Stimulated activated CD8-positive, alpha-beta memory T cell treated with anti-CD3 and anti-CD28 coated beads, Interleukin-4, amount 100 ng/mL, for 1 hour (primary cell): ENCODE measurements at places on chromosomes 2 and 18.
A peak's percentile ranks its signal among the peaks of the same experiment; 100 is the strongest.

GRCh38 chr18:26459340-26459739 lies 89.0 kb downstream of the KCTD1 start:
- DNase-seq = no peak

- DNase-seq = no peak
Measured at GRCh38 chr2:144441711-144442141, 78.2 kb downstream of the ZEB2 start.

GRCh38 chr2:102034683-102035548 lies 43.2 kb downstream of the IL1R2 start:
- DNase-seq = no peak

DNA sequence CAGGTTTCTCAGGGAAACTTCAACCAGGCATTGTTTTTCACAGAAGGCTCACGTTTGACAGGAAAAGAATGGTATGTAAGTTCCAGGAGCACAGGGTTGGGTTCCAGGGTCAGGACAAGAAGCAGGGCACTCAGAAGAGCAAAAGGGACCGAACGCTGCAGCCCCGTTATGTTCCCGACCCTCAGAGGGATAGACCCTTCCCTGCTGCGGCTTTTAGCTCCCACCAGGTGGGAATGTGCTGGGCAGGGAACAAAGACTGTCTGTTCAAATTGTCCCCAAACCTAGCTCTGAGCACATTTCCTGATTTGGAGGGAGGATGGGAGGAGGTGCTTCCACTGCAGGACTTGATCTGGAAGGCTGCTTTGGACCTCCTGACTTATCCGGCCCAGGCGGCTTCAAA lies 130.1 kb downstream of the RAB3GAP1 start:
- DNase-seq = no peak

GRCh38 chr2:8162552-8162951 lies 519.3 kb upstream of the ID2 start:
- DNase-seq = no peak

DNA sequence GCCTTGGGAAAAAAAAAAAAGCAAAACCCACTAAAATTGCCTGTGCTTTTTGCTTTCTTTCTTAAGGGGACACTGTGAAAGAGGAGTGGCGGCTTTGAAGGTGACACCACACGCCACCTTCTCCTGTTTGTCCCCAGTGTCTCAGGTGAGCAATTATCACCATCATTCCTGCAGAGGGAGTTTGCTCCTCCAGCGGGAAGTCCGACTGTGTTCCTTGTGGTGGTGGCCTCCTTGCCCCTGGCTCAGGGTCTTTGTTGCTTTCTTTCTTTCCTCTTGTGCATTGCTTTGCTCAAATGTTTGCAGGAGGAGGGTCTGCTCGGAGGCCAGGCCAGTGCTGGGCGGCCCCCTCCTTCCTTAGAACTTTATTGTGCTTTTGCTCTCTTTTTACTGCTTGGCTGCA lies 164.3 kb upstream of the CXCR4 start:
- no peak for DNase-seq

- DNase-seq = no peak
Measured at GRCh38 chr18:74376523-74376922, 60.9 kb downstream of the C18orf63 start.

GRCh38 chr18:63155910-63156773 lies 163.4 kb downstream of the BCL2 start:
- DNase-seq = no peak

DNA sequence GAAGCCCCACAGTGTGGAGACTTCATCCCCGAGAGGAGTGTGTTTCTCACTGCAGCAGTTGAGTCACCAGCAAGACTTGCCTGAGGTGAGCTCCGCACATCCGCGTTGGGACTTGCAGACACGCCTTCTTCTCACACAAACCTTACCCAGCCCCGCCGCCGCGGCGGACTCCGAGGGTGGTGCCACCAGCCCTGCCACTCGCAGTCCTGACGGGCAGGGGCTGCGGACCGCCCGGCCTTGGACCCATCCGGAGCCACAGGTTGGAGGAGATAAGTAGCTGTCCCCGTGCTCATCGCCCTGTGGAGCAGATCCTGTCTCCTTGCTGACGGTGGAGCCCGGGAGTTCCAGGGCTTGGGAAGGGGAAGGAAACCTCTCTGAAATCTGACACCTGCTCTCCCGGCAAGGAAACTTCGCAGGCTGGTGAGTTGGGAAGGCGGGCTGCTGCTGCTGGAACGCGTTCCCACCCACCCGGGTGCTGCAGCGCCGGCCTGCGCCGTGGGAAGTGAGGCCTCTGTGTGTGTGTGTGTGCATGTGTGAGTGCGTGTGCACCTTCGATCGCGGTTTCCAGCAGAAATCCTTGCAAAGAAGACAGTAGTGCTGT lies at the start of gene RAB27B:
Gene RAB27B (plus strand): TSS at position 197 of the 601 bp plus-strand sequence. CDS start 49,109 bp downstream, outside the sequence.
- DNase-seq = peak; percentile 52

GRCh38 chr2:14363137-14363536 lies 269.4 kb upstream of the LRATD1 start:
- no peak for DNase-seq

- DNase-seq = no peak
Measured at GRCh38 chr2:189157456-189157855, 22.1 kb downstream of the COL5A2 start.

DNA sequence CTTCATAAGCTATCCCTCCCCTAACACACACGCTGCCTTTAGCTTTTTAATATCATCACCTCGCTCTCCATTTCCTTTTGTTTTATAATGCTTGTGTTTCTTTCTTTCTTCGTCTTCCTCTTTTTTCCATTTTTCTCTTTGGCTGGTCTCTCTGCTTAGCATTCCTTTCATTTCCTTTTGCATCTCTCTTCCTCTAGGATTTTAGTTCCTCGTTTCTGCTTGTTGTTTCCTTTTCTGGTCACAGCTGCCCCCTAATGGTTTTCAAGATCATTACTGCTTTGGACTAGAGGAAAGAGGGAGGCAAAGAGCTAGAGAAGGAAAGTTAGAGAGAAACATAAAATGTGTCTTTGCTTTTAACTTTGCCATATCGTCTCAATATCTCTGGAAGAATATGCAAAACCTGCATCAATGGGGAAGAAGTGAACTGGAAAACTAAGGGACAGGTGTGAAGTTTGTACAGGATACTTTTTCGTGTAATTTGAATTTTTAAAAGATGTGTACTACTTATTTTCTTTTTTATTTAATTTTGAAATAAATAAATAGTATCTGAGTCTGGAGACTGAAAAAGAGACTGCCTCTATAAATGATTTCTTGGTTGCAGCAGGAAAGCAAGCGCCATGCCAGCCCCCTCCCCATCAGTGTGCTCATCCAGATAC lies 6.3 kb upstream of the NRP2 start:
- no peak for DNase-seq

DNA sequence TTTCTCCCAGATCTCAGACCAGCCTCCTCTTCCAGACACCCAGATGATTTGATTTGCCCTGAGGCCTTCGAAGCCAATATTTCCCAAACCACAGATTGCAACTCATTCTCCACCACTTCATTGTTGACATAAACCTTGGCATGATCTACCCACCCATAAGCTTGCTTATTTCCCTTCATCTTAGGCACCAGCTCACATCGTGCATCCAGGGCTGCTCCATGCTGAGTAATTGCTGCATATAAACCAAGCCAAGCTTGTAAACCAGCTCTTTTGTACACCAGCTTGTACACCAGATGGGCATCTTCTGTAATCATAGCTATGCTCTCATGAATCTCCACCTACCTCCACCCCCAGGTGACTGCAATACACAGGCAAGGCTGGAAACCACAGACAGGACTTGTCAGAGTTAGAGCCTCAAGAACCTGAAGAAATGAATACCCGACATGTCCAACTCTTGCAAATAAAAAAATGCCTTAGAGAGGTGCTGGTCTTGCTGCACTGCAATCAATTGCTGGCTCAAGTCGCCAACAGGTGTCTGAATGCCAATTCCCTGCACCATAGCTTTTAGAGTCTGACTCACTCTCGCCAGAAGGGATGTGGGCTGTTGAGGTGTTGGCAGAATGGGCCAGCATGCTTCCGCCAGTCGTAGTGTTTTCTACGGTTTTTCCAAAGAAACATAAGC lies 31.5 kb downstream of the TRABD2A start:
- peak; percentile 22 for DNase-seq

- peak; percentile 83 for DNase-seq
Measured at GRCh38 chr2:18560031-18560796, at the start of gene RDH14. TSS of gene RDH14 (minus strand) at chr2:18560653. CDS start at chr2:18560572, 81 bp downstream.

DNA sequence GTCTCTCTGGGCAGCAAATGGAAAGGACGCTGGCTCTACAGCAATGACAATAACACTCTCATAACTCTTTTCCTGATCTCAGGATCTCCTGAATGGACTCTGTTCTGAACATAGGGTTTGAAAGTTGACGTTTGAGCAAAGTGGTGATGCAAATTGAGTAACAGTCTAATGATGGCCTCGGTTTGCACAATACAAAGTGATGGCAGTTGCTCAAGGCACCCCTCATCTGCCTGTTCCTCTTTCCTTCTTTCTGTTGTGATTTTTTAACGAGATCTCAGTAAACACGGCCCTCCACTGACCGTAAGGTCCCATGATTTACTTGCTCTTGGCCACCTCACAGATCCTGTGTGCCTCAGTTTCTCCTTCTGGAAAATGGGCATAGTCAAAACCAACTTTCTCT lies 303.6 kb downstream of the SLC8A1 start:
- DNase-seq = no peak

DNA sequence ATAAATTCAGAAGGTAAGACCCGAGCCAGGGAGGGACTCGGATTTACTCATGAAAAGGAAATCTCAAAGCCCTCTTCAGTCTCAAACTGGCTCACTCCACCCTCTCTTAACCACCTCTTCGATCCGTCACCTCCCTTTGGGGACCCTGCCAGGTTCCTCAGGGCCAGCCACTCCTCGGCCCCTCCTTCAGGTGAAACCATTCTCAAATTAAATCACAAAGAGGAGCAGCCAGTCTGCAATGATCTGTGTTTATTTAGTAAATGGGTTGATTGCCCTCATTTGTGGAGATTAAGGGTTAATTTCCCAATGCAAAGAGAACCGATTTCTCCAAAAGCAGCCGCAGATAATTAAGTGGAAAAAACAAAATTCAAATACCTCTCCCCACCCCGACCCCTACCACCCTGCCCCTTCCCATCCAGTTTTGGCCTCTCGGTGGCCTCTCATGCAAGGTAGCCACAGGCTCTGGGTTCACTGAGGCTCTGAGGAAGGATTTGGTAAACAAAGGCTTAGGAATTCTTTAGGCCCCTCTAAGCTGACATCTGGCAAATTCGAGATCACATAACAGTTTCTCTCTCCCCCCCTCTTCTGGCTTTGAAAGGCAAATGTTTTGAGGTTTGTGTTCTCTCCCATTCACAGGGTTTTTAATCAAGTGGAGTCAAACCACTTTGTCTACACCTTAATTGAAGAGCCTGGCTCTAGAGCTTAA lies 10.3 kb upstream of the FZD7 start:
- DNase-seq = no peak

GRCh38 chr2:217623281-217623912 lies 379.4 kb downstream of the TNS1 start:
- no peak for DNase-seq

- no peak for DNase-seq
Measured at GRCh38 chr2:46737577-46737976, 178.0 kb downstream of the MCFD2 start.

GRCh38 chr18:3875961-3876360 lies 426.0 kb downstream of the TGIF1 start:
- DNase-seq = no peak

DNA sequence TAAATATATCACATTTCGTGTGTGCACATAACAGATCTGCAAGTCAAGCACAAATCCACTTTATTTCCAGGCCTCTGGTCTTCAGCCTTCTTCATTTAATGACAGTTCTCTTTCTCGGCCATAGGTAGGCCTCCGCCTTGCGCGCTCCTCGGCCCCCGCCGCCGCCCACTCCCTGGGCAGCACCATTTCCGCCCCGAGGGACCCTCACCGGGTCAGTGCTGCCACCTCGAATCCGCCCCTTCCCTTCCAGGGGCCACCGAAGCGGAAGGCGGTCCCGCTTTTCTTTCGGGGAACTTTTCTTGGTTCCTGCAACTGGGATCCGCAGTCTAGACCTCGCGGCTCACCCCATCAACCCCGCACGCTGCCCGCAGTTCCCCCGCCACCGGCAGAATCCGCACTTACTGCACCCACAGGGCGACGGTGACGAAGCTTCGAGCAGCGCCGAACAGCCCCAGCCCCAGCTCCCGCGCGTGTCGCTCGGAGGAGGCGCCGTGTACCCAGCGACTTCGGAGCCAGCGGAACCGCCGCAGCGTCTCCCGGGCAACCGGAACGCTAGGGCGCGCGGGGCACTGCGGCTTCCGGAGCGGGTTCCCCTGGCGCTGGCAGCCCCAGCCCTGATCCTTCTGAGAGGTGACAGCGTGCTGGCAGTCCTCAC lies at the start of gene CDKL4:
Gene CDKL4 (minus strand): TSS at position 502 of the 655 bp plus-strand sequence.
- DNase-seq = no peak

- DNase-seq = no peak
Measured at GRCh38 chr18:50619861-50620275, 60.0 kb downstream of the MAPK4 start.

GRCh38 chr2:60313470-60314172 lies 239.8 kb downstream of the BCL11A start:
- DNase-seq = no peak

DNA sequence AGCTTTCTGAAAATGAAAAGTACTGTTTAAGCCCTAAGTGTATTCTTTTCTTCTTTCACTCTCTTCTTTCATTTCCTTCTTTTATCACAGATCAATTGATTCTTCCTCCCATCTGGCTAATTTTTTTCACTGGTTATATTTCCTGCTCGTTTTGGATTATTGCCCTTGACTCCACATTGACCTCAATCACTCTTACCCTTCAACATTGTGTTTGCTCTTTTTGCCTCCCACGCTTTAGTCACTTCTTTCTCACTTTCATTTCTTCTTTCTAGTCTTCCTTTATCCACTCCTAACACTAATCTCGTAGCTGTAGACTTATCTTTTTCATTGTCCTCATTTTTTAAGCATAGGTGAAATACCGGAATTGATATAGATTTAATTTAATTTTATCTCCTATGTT lies 320.3 kb upstream of the VRK2 start:
- DNase-seq = no peak

- DNase-seq = no peak
Measured at GRCh38 chr18:68735483-68736343, 20.8 kb upstream of the TMX3 start.

DNA sequence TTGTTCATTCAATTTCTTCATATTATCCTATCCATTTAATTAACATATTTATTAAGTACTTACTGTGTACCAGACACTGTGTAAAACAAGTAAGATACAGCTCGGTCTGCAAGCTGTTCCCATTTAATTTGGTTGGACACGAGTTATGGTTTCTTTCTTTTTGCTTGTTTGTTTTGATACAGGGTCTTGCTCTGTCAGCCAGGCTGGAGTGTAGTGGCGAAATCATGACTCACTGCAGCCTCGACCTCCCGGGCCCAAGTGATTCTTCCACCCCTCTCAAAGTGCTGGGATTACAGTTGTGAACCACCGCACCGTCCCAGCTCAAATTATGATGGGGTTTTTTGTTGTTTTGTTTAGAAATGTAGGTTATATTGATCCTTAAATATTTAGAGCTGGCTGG lies 9.0 kb downstream of the CYBRD1 start:
- no peak for DNase-seq

GRCh38 chr2:238911376-238912227 lies 63.7 kb downstream of the TWIST2 start:
- DNase-seq = no peak
